ENCODE measurements at places on chromosomes 13 and 19.

DNA sequence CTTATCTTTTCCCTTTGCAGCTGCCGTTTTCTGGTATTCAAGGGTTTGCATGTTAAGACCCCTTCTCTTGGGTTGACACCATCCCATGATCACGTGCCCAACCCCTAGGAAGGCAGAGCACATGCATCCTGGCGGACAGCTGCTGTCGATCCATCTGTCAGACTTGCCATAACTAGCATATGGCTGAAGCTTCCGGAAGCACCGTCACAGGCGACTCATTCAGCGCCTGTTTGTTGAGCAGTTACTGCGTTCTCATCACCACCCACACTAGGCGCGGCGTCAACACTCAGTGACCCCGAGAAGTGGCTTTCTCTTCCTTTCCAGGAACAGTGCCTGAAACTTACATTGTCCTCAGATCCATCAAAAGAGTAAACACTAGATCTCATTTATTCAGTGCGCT is 93.6 kb downstream of the SOX1 start:
- DNase-seq = no peak

DNA sequence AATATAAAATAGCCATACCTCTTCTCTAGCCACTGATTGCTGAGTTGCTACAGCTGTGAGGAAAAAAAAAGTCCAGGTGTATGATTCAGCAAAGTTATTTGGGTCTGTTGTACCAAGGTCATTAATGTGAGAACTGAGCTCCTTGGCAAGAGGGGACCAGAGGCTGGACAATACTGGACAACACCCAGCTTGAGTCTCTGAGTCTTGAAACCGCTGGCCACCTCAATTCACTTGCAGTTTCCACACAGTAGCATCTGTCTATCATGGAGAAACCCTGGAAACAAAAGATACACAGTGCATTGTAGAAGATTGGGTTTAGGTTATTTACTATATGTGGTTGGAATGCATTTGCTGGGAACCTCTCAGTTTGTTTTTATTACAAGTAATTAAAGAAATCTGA is 60.4 kb downstream of the WDFY2 start:
- no peak for DNase-seq

DNA sequence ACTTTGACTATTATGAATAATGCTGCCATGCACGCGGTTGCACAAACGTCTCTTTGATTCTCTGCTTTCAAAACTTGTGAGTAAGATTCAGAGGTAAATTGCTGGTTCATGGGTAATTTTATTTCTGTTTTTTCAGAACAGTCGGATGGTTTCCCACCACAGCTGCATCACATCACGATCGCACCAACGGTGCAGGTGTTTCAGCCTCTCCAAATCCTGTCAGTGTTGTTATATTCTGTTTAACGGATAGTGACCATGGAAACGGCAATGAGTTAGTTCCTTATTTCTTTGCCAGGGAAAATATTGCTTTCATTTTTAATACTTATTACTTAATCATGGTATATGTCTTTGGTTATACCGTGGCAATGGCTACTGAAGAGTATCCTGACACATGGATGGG is 19.1 kb upstream of the ZNF835 start:
- DNase-seq = no peak

DNA sequence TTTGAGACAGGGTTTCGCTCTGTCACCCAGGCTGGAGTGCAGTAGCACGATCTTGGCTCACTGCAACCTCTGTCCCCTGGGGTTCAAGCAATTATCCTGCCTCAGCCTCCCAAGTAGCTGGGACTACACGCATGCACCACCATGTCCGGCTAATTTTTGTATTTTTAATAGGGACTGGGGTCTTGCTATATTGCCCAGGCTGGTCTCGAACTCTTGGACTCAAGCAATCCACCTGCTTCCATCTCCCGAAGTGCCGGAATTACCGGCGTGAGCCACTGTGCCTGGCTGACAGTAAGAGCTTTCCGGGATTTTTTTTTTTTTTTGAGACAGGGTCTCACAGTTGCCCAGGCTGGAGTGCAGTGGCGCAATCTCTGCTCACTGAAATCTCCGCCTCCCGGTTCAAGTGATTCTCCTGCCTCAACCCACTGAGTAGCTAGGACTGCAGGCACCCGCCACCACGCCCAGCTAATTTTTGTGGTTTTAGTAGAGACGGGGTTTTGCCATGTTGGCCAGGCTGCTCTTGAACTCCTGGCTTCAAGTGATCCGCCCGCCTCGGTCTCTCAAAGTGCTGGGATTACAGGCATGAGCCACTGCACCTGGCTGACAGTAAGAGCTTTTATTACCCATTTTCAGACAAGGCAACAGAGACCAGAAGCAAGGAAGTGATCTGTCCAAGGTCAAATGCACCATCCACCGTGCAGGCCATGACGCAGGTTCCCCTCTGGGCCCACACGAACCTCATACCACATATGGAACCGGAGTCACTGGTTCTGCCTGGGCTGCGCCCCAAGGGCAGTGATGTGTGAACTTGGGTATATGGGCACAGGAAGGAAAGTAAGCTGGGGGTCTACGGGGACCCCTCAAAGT is 21.0 kb downstream of the RFX1 start:
- no peak for DNase-seq

DNA sequence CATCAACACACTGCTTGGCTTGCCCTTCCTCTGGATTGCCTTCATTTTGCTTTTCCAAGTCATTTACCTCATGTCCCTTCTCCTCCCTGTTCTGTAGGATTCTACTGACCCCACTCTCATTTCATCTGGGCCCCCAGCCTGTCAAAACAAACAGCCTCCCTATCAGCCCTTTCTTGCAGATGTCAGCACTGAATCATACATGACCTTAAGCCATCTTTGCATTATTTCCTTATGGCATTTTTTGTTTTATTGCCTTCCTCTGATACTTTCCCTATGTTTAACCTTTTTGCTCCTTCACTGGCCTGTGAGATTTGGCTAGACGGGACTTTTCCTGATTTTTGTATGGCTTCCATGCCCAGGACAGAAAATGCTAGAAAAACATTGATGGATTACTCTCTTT is 8.7 kb downstream of the LRCH1 start:
- no peak for DNase-seq

All from thymus (tissue), 14 donors.